HT1080 (cell line): ENCODE measurements at places on chromosomes 5 and 9.

GRCh38 chr5:1180841-1181271 is 20.5 kb upstream of the SLC6A19 start:
- no peak for DNase-seq

- no peak for DNase-seq
These were observed 114.1 kb downstream of the CDK5RAP2 start for GRCh38 chr9:120465685-120466407.

DNA sequence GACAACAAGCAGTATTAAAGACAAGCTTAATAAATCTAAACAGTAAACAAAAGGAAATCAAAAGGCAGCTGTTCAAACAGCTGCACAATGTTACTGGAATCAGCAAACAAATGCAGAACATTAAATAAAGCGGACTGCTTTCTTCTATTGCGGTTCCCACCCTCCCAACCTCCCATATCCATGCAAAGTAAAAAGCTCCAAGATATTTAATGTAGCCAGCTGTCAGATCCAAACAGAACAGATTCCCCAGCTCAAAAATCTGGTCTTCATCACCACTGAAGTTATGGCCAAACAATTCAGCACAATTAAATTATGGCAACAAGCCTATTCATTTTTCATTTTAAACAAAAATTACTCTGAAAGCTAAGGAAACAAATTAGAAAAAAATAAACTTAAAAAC is 75.9 kb downstream of the SLC38A9 start:
- no peak for DNase-seq

- no peak for DNase-seq
These were observed 403.7 kb upstream of the ZNF608 start for GRCh38 chr5:125150041-125150669.

DNA sequence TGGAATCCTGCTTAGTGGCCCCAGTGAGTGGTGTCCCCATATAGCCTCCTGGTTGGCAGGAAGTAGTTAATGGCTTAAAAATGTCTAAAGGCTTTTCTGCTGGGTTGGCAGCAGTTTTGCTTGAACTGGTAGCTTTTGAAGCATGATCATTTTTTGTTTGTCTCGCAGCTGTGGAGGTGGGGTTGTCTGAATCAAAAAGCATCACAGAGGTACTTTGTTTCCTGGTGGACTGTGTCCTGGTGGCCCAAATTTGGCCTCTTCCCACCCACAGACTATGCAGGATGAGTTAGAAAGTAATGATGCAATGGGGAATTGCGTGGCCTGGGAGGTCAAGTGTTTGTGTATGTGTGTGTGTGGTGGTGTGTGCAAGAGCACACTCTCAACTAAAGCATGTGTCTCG is 322.7 kb downstream of the ARHGEF28 start:
- peak; percentile 18 for DNase-seq

GRCh38 chr9:6218099-6218502 is 2.5 kb downstream of the IL33 start:
- DNase-seq = peak; percentile 23

GRCh38 chr5:142568283-142568995 is 117.5 kb downstream of the FGF1 start:
- DNase-seq = no peak

DNA sequence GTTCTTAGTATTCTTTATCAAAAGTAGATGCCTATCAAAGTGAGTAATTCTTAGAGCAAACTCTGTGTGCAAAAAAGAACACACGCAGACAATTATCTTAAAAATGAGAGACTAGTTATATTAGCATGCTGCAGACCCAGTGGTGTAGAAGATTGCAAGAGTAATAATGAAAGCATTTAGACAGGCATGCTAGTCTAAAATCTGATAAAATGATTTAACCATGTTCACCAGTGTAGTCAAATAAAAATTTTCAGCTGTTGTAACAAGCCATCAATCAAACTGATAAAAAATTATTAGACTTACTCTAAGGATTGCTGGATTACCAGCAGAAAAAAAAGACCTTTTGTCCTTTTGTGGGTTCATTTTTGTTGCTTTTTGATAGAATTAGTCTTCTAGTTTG is 241.9 kb upstream of the TLE4 start:
- no peak for DNase-seq

DNA sequence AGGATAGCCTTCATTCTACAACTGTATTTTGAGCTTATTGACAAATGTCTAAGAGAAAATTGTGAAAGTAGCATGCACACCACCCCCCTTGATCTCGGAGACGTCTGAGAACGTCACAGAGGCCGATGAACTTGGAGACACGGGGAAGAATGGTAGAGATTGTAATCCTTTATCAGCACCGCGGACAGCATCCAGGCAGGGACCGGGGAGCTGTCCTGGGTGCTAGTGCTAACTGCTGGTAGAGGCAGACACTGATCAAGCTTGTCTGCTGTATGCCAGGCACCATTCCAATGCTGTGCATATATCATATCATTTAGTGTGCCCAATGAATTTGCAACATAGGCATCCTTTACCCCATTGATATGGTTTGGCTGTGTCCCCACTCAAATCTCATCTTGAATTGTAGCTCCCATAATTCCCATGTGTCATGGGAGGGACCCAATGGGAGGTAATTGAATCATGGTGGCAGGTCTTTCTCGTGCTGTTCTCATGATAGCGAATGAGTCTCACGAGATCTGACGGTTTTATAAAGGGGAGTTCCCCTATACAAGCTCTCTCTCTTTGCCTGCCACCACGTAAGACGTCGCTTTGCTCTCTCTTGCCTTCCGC is 98.8 kb downstream of the LHX2 start:
- peak; percentile 58 for DNase-seq

- DNase-seq = no peak
These were observed 173.9 kb upstream of the KLF9 start for GRCh38 chr9:70588381-70588780.

DNA sequence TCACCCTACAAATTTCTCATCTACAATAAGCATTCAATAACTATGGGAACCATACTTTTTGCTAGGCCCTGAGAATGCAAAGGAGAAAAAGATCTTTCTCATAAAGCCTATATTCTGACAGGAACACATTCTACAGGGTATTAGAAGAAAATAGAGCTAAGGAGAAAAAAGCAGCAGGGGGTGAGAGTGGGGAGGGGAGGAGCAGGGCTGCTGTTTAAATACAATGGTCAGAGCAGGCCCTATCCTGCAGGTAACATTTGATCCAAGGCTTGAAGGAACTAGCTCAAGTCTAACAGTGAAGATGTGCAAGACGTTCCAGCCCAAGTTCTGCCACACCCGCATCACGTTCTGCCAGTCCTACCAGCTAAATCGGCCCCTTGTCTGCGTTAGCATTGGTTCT is 89.7 kb downstream of the ELAVL2 start:
- DNase-seq = no peak

GRCh38 chr5:141192110-141192725 is at the start of gene PCDHB10:
Gene PCDHB10, plus strand, starts transcription at chr5:141192353. Its CDS starts 200 bp downstream, at chr5:141192553.
- peak; percentile 19 for DNase-seq
